Spinal cord (tissue), 10 donors: ENCODE measurements at places on chromosomes 4 and X.

DNA sequence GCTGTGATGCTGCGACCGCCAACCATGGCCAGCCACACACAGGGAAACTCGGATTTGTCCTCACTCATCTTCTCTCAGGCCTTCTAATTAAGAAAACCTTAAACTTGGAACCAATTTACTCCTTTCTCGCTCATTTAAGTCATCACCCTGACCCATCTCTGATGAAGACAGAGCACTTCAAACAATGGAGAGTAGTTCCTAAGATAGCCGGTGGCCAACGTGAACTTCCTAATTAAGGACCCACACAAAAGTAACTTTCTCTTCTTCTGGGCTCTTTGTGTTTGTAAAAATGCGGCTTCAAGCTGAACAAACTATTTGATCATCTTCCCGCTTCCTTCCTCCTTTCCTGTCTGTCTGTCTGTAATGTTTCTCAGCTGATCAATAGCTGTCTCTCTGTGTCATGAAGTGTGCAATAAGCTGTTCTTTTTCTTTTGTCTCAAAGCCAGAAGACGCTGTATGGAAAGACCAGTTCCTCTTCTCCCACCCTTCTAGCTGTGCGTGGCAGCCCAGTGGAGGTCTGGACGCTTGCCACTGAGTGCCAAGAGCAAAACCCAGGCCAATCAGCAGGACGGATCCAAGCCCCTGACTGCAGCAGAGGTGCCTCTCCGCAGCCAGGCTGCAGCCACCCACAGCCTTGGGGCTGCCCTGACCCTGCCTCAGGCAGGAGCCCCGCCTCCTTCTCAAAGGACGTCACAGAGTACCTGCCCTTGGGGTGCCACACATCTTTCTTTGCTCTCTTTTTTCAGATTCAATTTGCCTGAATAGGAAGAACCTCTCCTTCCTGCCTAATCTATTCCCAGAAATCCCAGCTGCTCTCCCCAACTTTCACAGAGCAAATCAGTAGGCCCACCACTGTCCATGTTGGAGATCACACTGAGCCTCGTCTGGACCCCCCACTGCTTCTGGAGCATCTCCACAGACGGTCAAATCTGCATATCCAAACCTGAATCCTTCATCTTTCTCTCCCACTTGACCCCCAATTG is 59.3 kb downstream of the MAML3 start:
- no peak for DNase-seq

GRCh38 chr4:53935780-53936179 is 128.6 kb downstream of the CHIC2 start:
- no peak for DNase-seq

- DNase-seq: peak; percentile 48
Observed at GRCh38 chr4:54657551-54658251, at the start of gene KIT. Gene KIT (plus strand): TSS chr4:54657957. CDS start chr4:54658015, 58 bp downstream.

GRCh38 chr4:110634350-110635162 is 11.7 kb upstream of the PITX2 start:
- no peak for DNase-seq

DNA sequence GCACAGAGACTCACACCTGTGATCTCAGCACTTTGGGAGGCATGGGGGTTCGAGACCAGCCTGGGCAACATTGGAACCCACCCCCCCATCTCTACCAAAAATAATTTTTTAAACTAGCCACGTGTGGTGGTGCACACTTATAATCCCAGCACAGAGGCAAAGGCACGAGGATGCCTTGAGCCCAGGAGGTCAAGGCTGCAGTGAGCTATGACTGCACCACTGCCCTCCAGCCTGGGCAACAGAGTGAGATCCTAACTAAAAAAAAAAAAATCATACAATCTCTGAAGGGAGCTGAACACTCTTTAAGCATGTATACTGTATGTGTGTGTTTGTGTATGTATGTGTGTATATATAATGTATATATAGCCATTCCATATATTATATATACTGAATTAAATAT is 2.5 kb upstream of the PRKX start:
- DNase-seq: no peak

- no peak for DNase-seq
Observed at GRCh38 chrX:47483306-47484268, 565 bp upstream of the ZNF41 start.

- no peak for DNase-seq
Observed at GRCh38 chr4:118326585-118326984, 26.2 kb downstream of the PRSS12 start.

GRCh38 chr4:70830054-70830453 is 9.6 kb downstream of the GRSF1 start:
- no peak for DNase-seq

GRCh38 chr4:113560579-113560978 is 201.0 kb downstream of the CAMK2D start:
- no peak for DNase-seq

GRCh38 chr4:173782660-173783059 is 252.6 kb upstream of the HAND2 start:
- no peak for DNase-seq

- peak; percentile 15 for DNase-seq
Observed at GRCh38 chr4:125131891-125132680, 182.7 kb upstream of the FAT4 start.

GRCh38 chrX:23271026-23271425 is 63.6 kb upstream of the PTCHD1 start:
- no peak for DNase-seq

- peak; percentile 15 for DNase-seq
Observed at GRCh38 chrX:22652596-22652995, 347.2 kb upstream of the DDX53 start.

GRCh38 chr4:144703494-144703893 is 57.5 kb downstream of the HHIP start:
- DNase-seq: no peak

GRCh38 chr4:13905543-13905942 is 278.0 kb upstream of the BOD1L1 start:
- DNase-seq: no peak

DNA sequence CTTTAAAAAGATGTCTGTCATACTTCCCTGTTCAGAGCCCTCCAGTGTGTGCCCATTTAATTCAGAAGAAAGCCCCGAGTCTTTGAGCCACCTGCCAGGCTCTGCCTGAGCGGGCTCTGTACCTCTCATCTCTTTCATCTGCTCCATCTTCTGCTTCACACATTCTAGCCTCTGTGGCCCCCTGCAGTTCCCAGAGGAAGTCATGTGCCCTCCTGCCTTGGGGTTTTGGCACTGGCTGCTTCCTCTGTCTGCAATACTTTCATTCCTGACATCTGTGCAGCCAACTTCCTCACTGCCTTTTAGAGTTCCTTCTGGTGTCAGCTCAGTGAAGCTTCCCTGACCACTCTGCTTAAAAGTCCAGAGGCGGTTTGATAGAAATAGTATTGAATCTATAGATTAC is 6.2 kb upstream of the STK32B start:
- DNase-seq: no peak

GRCh38 chrX:13697455-13697854 is 8.5 kb downstream of the RAB9A start:
- no peak for DNase-seq

GRCh38 chrX:121457096-121457495 is 409.7 kb downstream of the GLUD2 start:
- no peak for DNase-seq

DNA sequence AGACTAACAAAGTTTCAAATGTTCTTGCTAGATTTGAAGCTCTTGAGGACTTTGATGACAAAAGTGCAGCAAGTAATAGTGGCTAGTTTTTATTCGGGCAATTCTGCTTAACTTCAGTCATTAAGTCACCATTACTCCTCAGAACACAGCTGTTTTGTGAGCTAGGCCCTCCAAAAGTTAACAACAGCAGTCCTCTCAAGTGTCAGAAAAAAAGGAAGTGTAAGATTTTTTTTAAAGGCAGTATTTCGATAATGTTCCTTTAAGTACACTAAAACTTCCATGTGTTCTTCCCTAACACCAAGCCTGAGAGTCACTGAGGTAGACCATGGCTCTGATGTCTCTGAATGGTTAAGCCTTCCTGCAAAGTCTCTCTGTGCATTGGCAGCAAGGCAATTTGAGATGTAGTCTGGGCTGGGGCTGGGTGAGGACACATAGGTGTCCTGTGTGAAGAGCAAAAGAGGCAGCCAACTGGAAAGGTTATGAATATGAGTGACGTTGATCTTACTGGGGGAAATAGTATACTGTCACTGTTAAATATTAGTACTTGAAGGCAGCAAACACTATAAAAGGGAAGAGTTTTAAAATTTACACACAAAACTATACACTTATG is 174.0 kb upstream of the MAP3K15 start:
- DNase-seq: no peak

DNA sequence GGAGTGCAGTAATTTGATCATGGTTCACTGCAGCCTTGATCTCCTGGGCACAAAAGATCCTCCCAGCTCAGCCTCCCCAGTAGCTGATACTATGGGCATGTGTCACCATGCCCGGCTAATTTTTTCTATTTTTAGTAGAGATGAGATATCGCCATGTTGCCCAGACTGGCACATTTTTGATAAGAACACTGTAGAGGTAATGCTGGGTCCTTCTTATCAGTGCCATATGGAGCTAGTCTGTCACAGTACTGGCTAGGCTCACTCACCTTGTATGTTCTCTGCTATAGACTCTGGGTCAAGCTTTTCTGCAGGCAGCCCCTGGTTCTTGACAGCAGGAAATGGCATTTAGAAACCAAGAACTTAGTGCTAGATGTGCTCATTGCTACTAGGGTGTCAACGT is 53.9 kb downstream of the BCOR start:
- DNase-seq: no peak

DNA sequence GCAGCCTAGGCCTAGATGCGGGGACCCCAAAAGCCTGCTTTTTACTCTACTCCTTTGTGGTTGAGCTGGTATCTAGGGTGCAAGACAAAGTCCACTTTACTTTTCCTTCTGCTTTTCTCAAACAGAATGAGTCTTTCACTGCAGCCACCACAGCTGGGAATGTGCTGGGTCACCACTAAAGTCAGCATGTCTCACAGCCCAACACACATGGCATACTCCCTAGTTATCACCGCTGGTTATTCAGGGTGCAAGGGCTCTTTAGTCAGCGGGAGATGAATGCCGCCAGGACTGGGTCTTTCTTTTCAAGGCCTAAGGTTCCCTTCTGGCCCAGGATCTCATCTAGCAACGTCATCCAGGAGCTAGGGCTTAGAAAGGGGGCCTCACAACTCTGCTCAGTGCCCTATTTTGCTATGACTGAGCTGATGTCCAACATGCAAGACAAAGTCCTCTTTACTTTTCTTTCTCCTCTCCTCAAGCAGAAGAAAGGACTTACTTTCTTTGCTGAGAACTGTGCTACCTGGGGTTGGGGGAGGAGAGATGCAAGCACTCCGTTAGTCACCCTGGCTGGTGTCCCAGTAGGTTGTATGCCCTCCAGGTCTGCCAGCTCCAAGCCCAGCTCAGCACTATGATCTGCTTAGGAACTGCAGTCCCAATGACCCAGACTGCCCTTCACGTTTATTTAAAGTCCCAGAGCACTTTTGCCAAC is 22.9 kb upstream of the STPG2 start:
- DNase-seq: no peak

DNA sequence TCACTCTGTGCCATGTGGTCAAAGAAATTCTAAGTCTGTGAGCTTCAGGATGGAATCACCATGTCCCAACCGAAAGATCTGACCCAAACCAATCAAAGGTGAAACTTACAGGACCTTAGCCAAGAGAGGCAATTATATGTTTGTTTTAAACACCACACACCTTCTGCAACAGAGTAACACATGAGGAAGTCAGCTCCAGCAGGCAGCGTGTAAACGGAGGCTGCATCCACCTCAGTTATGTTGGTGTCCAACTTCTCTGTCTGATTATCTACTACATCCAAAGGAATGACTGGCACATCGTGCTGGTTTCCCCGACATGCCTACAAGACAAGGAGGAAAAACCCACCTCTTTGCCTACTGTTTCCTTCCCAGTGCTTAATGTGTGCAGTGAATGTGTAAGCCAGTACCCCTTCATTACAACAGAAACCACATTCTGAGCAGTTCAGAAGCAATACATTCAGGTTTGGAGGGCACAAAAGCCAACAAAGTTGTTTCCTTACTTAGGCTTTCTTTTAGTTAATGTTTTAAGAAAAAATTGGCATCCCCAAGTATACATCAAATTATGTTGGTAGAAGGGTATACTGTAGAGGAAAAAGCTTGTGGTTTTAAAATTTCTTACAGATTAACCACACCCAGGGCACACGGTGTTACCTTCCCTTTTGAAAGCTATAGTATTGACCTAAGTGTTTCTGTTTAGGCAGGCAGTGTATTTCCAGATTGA is 12.4 kb downstream of the CASP6 start:
- DNase-seq: no peak

DNA sequence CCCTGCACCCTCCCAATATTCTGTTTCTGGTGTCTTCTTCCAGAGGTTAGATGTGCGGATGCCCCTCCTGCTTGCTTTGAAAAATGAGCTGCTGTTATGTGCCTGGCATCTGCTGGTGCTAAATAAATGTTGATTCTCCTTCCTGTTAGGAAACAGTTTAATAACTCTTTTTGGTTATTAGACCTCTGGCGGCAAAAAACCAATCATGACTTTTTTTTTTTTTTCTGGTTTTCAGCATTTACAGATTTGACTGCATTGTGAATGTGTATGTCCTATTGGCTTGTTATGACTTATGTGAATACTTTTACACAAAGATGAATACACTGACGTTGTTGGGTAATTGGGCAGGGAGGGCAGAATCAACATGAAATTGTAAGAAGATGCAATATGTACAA is 13.6 kb upstream of the TMEM156 start:
- DNase-seq: no peak

DNA sequence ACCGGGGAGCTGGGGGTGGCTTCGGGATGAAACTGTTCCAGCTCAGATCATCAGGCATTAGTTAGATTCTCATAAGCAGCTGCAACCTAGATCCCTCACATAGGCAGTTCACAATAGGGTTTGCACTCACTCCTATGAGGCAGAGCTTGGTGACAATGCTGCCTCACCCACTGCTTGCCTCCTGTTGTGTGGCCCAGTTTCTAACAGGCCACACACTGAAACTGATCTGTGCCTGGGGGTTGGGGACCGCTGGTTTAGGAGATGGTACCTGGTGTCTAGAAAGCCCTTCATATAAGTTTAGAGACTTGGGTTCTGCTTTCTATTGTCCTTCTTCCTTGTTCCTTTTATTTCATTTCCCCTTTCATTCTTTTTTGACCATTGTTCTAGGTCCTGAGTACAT is 234.2 kb downstream of the FRAS1 start:
- no peak for DNase-seq

GRCh38 chr4:166165829-166166420 is 292.9 kb downstream of the TLL1 start:
- DNase-seq: peak; percentile 76

- DNase-seq: no peak
Observed at GRCh38 chr4:56535915-56536314, 30.3 kb downstream of the ARL9 start.

DNA sequence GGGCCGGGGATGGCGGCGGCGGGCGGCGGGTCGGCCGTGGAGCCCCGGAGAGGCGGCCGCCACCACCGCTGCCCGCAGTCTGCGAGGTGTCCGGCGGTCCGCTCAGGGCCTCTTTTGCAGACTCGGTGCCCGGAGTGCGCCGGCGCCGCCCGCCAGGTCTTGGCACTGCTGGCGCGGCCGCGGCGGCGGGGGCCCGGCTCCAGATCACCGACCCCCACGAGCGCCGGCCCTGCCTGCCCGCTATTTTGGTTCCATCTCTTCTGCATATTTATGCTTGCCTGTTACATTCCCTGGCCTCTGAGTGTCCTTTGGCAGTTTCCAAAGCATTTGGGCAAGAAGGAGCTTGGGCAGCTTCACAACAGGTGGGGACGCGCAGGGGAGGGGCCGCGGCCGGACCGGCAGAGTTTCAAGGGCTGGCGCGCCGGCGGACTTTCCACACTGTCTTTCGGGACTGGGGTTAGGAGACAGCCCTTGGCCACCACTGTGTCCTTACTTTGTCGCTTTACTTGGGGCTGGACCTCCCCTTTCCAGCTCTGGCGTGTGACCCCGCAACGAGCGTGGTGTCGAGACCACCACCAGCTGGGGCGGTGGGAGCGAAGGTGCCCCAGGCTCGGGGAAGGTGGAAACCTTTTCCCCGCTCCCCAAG is 668 bp upstream of the TAPT1 start:
- DNase-seq: peak; percentile 73
